CD4-positive, alpha-beta memory T cell (primary cell): ENCODE measurements at places on chromosomes 3 and 15.

- DNase-seq, result no peak
Measured at GRCh38 chr3:152043620-152044019, 170.2 kb downstream of the SUCNR1 start.

- DNase-seq, result no peak
Measured at GRCh38 chr3:182323898-182324297, 469.4 kb upstream of the ATP11B start.

GRCh38 chr3:188889054-188889491 lies 282.7 kb upstream of the TPRG1 start:
- DNase-seq, result no peak

DNA sequence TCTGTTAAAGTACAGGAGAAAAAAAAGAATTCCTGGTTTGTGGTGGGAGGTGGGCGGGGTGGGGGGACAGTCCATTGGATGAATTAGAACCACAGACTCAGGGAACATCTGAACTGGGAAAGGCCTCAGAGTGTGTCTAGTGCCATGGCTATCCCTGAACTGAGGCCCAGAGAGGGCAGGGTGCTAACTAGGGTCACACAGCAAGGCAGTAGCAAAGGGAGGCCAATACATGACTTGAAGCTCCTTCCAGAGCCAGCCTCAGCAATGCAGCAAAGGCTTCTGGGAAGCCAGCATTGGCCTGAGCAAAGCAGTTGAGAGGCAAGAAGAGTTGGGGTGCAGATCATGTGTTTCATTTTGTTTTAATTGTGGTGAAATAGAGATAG lies 85.4 kb downstream of the SMAD6 start:
- no peak for DNase-seq

DNA sequence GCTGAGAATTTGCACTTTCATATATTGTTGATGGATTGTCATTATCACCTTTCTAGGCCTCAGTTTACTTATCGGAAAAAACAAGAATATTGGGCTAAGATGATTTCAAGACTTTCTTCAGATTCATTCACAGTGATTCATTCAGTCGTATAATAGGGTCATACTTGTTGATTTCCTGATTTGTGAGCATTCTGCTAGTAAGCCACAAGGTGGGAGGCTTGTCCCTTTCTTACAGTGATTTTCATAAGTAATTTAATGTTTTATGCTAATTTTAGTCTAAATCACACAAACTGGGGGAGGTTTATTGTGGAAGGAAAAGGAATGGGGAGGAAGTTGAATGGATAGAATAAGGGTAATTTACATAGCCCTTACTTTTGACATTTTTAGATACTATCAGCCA lies 126.8 kb upstream of the GOLGA6L4 start:
- no peak for DNase-seq

DNA sequence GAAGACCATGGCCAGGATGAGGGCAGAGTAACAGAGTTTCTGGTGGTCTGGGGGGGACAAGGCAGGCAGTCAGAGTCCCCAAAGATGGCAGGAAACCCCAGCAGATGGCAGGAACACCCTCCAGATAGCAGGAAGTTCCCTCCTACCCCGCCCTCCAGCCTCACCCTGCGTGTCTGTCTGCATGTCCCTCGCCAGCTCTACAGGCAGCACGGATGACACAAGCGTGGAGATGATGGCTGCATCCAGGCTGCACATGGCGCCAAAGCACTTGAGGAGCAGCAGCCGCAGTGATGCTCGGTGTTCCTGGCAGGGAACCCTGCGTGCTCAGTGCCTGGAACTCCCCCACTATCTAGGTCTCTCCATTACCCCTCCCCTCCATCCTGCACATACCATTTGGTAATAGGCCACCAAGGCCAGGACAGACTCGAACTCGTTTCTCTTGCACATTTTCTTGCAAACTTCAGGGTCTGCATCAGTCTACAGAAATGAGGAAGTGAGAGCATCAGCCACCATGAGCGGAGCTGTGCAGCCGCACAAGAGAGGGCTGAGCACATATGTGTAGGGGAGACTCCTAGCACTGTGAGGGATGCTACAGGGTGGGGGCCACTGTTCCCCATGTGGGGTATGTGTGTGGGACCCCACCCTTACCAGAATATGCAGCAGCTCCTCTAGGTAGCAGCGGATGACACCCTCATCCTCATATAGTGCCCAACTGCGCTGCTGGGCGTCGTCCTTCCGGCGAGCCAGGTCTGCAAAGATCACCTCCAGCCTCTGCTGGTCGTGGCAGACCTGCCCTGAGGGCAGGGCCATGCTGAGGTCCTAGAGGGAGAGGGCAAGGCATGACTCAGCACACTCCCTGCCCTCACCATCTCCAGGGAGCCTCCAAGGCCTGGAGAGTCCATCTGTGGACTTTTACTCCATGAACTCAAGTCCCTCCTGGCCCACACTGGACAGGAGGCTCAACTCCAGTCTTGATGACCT lies 6.0 kb downstream of the NCKIPSD start:
- no peak for DNase-seq

- DNase-seq, result no peak
Measured at GRCh38 chr15:93243573-93243972, 154.6 kb upstream of the RGMA start.

DNA sequence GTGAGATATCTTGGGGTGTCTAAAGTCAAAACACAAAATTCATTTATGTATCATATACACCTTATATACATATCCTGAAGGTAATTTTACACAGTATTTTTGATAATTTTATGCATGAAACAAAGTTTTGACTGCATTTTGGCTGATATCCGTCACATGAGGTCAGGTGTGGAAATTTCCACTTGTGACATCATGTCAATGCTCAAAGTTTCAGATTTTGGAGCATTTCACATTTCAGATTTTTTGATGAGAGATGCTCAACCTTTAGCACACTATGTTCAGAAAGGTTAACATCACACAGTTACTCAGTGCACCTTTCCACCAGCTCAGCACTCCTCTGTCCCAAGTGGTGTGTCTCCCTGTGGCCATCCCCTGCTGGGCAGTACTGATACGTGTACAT lies 37.7 kb upstream of the CPB1 start:
- DNase-seq, result no peak

- DNase-seq, result no peak
Measured at GRCh38 chr3:61574854-61575253, 13.5 kb downstream of the PTPRG start.
